ENCODE measurements at places on chromosomes 12 and 14.

GRCh38 chr12:29104516-29104915 is 44.6 kb upstream of the FAR2 start:
- DNase-seq = no peak

DNA sequence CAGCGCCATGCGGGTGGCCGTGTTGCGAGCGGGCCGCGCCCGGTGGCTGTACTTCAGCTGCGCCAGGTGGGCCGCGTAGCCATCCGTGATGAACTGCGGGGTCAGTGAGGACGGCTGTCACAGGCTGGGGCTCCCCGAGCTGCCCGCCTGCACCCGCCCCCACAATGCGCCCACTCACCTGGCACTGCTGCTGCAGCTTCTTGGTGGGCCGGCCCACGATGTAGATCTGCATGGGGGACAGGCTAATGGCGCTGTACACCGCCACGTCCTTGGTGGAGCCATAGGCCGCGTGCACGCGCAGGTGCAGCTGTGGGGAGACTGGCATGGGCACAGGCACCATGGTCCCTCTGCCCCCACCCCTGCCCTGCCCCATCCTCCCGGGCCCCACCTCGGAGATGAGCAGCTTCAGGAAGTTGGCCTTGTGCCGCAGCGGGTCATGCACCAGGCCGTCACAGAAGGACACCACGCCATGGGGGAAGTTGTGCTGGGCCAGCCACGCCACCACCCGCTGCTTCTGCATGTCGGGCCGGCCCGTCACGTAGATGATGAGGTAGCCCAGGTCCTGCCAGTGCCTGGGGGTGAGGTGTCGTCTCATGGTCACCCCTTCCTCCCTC is 5.9 kb downstream of the ARL6IP4 start:
- DNase-seq = no peak

GRCh38 chr12:64010069-64010686 is 165.7 kb downstream of the SRGAP1 start:
- DNase-seq = peak; percentile 20

DNA sequence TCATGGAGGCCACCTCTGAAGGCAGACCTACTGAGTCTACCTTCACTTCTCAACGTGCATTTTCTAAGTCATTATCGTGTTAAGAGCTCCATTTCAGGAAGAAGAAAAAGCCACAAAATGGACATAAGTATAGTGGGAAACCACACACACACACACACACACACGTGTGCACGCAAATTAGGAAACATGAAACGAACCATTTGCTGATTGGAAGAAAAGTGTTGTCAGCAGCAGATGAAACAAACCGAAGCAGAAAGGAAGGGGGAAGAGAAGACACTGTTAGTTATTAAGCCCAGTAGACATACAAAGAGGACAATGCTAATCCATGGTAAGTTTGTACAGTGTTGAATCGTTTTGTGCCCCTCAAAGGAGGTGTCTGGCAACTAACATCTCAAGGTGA is 9.9 kb upstream of the VPS33A start:
- DNase-seq = no peak

DNA sequence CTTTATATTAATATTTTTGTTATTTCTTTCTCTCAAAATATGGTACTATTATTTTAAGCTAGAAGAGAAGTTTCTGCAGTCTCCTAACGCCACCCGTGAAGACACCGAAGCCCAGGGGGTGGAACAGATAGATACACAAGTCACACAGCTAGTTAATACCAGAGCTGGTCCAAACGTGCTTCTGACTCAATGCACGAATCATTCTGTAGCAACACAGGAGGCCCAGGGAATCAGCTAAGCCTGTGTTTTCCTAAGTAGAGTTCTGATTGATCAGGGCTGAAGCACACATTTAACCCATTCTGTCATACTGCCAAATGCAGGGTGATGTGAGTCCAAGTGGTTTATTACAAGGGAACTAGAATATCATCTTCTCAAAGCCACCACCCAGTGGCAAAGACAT is 116.9 kb upstream of the PWP1 start:
- no peak for DNase-seq

DNA sequence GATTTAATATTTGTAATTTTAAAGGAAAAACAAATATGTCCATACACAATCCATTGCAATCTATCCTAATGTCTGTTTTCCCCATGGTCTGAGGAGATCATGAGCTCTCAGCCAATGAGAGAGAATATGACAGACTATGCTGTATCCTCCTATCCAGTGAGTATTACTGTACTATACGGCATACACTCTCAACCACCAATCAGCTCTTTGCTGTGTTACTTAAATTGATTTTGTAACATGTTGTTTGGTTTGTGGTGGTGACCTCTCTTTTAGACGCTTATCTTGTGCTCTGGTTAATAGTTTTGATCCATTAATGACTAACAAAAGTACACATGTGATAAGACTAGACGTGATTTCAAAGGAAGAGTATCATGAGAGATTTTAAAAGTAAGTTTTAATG is 231.5 kb upstream of the FOXN3 start:
- DNase-seq = no peak

DNA sequence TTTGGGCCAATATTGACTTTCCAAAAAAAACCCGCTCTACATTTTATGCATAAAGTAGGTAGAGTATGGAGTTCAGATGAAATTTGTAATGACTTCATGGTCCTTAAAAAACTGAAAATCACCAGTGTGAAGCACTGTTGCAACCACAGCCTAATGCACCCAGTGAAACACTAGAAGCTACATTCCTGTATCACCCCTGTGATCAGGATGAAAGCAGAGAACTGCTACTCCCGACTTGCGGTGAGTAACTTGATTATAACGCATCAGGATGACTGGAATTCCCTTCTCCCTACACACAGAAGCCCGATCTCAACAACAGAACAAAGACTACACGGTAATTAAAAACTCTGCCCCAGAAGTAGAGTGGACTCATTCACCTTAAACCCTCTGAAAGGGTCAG is 33.8 kb downstream of the SPTB start:
- no peak for DNase-seq

DNA sequence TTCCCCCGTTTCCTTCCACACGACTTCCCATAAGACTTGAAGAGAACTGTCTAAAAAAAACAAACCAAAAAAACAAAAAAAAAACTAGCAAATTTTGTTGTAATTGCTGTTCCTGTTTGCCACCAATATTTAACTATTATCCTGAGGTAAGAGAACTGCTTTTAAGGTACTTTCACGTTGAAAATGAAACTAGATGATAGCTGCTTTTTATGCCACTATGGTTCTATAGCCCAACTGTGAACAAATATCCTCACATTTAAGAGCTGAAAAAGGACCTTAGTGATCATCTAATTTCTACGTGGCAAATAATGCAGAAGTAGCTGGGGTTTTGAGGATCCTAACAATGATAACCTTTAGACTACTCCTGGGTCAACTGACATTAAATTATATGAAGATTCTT is 98.6 kb downstream of the TAOK3 start:
- no peak for DNase-seq

DNA sequence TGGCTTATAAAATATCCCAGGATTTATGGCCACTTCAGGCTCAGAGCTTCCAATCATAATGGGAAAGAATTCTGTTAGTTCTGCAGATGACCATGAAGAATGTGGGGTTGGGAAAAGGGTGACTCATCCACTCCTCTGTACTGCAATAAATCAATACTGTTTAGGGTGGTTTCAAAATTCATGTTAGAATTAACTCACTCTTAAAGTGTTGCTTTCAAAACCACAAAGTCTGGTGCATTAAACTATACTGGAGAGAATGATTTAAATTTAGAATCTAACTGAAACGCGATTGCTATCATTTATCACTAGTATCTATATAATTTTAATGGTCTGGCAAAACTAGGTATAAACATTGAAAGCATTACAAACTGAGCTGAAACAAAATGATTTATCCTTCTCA is 798 bp downstream of the CCDC198 start:
- DNase-seq = no peak

DNA sequence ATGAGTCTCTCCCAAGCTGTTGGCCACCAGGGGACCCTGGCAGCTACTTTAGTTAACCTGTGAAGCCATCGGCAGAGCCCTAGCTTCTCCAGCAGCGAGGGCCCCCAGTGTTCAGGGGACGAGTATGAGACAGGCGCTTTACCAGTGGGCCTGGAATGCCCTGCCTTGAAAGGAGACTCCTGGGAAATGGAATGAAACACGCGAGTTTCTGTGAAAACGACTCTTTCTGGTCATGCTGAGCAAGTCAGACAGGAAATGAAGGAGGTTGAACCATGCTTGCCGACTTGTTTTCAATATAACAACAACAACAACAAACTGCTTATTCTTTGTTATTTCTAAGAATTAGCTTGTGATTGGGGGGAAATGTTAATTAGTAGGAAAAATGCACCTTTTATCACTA is 42.9 kb downstream of the SFSWAP start:
- DNase-seq = no peak

DNA sequence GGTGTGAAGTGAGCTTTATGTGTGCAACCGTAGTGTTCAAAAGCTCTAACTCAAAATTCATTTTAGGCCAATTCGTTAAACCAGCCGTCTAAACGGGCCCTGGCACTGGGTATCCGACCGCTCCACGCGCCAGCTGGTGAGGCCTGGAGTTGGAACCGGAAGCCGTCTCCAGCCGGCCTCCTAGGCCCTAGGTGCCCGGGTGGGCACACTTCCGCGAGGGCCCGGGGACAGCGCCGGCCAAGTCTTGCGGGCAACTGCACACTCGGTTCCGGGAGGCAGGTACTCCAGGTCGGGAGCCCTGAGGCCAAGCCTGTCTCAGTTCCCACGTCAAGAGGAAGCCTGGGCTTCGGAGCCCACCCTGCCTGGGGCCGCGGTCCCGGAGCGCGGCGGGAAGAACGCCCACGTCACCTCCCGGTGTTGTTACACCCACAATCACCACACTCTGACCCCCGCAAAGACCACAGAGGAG is 16.2 kb downstream of the OTX2 start:
- no peak for DNase-seq

DNA sequence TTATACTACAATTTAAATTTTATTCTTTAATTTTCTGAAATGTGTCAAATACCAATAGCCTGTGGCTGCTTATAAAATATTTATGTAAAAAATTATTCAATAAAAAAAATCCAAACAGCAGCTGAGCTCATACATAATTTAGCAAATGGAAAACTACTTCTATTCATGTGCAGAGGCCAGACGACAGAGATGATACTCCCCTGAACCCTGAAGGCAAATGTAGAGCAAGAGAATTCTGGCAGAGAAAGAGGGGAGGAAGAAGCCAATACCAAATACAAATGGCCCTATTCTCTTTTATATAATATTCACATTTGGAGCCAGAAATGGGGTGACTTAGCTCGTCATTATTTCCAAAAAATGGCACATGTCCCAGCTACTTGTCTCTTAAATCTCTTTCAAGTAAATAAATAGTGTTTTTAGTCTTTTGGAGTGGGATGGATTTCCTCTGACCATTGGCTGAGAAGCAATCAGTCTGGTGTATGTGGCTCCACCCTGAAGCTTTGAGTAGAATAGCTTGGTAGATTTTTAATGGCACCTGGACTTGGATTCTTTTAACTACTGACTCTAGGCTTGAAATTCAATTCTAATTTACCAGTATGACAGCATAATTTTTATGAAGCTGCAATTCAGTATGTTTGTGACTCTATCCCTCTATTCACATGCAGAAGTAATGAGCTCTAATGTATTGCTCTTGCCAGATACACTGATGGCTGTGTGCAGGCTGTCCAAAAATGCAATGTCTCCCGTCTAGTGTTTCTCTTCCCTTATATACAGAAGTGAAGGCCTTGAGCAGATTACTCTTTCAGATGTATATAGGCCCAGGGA is 113.4 kb upstream of the SCAF11 start:
- DNase-seq = no peak

GRCh38 chr12:117816-118345 is 51.3 kb downstream of the IQSEC3 start:
- DNase-seq = no peak

GRCh38 chr12:80443974-80444666 is at the start of gene PTPRQ:
Gene PTPRQ (plus strand): TSS chr12:80444235. CDS start chr12:80444346, 111 bp downstream.
- DNase-seq = no peak

DNA sequence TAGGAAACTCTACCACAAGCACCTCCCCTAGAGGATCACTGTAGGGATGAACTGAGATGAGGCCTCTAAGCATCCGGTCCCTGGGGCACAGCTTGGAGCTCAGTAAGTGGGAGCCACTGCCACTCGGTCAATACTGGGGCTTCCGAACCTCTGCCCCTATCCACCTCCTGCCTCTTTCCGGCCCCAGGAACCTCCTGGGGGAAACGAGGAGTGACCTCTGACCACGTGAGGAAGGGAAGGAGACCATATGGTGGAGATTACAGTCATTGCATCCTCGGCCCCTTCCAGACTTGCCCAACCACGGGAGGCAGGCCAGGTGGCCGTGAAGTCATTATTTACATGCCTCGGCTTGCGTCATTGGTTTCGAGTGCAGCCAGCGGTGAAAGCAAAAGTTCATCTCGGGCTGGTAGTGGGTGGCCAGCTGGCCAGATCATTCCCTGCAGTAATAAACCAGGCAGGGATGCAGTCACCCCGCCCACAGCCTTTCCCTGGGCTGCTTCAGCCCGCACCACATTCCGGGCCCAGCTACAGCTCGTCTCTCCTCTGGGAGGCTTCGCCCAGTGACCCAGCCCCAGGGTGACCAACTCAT is 65.4 kb downstream of the C14orf132 start:
- DNase-seq = no peak

DNA sequence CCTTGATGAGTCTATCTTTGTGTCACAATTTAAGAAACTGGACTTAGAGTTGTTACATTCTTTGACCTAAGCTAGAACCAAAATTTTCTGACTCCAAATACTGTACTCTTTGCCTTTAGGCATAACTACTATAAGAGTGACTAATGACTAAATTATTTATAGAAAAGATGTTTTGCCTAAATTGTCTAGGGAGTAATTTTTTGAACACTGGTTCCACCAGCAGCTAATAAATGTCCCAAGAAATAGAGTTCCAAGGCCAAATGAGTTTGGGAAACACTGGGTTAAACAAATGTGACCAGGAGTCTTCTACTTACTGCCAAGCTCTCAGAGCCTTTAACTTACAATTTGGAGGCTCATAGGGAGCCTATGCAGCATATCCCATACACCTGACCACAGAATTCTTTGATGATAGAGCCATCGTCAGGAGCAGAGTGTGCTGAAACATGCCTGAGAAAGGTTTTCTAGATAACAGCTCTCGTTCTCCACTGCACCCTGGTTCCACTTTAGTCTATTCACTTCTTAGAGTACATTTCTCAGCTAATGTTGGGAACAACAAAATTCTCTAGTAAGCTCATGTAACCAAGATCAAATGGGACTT is 215.9 kb upstream of the HMGA2 start:
- no peak for DNase-seq

DNA sequence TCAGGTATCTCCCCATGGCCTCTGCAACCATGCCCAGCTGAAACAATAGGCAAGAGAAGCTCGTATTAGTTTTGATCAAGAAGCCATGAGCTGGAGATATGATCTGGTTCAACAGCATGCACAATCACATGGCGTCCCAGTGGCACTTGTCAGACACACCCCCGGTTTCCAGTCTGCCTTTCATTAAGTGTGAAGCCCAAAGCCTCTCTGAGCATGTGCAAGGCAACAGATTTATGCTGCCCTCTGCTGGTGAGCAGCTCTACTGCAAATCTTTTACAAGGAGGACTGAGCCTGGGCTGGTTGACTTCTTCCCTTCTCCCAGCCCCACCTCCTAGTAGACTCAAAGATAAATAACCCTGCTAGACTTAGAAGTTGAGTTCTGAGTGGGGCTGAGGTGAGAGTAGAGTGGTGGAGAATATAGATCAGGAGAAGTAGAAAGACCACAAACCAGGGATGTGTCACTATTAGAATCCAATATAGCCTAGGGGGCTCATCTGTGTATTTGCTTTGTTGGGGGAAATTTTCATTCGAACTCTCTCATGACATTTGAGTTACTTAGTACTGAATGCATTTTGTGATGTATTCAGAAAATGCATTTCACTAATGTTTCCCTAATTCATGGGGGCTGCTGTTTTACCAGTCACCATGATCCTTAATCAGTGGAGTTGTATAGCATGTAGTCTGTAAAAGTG is 53.7 kb upstream of the MBIP start:
- peak; percentile 76 for DNase-seq
